Stimulated activated CD4-positive, alpha-beta T cell treated with anti-CD3 and anti-CD28 coated beads, Interleukin-1b, Interleukin-23, amount 100 ng/mL, for 4 hours (primary cell): ENCODE measurements at places on chromosomes 6 and 20.

- no peak for DNase-seq
These were observed 364.3 kb upstream of the PTCHD4 start for GRCh38 chr6:48475275-48475674.

DNA sequence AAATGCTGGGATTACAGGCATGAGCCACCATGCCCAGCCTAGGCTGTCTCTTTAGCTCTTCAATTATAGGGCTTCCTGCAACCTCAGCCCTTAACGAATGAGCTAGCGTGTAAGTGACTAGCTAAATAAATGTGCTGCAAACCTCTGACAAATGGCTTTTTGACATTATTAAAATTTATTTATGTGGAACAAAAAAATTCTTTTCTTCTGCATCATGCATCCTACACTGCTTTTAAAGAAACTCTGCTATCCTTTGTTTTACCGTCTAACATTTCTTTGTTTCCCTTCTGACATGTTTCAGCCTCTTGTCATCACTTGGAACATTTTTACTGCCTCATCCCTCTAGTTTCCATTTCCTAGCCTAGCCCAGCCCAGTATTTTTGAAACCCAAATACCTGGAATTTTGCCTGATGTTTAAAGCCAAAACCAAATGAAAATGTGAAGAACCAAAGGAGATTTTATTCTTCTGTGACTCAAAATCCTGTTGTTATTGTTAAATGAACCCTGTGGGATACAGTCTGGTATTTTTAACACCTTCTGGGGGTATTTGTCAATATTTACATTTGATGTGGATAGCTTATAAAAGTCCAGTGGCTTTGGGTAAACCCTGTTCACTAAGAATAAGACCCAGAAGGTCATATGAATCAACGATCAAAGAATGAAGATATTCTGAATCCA is 9.5 kb downstream of the NT5E start:
- DNase-seq = no peak

DNA sequence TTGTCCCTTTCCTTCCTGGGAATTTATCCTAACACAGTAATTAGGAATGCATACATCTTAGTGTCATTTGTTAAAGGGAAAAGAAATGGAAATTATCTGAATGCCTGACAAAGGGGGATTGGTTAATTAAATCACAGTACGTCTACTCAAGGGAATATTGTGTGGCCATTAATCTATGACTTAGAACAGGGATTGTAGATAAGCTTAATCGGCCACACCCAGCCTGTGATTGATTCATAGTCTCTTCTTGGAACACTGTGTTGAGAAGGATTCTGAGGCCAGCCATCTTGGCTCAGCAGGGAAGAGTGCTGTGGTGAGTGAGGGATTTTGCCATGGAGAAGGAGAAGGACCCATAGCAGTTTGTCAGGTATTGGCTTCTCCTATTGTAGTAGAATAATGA is 50.5 kb downstream of the CTNNBL1 start:
- no peak for DNase-seq

DNA sequence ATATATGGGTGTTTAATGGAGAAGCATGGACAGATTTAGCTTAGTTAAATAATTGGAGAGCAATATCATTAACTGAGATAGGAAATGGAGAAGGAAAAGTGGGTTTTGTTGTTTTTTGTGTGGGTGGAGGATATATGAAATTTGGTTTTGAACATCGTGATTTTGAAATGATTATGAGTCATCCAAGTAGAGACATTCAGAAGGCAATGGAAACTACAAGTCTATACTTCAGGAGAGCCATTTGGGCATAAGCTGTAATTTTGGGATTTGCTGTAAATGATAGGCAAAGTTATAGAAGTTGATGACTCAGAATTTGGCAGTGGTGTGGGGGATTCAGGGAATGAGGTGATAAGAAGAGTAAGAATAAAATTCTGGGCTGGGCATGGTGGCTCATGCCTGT is 27.4 kb upstream of the FAM135A start:
- no peak for DNase-seq

DNA sequence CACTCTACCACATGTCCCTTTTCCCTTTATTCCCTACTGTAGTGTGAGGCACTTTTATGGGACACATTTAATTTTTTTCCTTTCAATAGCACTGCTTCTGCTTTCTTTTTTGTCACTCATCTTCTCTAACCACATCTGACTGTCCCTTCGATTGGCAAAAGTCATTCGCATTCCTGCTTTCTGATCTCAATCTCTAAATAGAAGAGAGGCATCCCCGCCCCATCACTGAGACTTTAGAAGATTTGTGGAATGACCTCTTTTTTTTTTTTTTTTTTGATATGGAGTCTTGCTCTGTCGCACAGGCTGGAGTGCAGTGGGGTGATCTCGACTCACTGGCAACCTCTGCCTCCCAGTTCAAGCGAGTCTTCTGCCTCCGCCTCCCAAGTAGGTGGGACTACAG is 9.1 kb downstream of the ZNF292 start:
- no peak for DNase-seq

DNA sequence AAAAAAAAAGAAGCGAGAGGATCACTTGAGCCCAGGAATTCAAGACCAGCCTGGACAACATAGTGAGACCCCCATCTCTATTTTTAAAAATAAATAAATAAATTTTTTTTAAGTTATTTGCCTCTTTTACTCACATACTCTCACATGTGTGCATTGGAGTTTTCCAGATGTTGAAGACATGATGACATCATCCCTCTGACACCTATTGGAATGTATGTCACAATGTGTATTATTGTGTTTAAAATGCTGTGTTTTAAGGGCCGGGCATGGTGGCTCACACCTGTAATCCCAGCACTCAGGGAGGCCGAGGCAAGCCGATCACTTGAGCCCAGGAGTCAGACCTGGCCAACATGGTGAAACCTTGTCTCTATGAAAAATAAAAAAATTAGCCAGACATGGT is 17.8 kb upstream of the BTN1A1 start:
- no peak for DNase-seq

- DNase-seq = no peak
These were observed 41.5 kb downstream of the MYH7B start for GRCh38 chr20:34997131-34997561.

DNA sequence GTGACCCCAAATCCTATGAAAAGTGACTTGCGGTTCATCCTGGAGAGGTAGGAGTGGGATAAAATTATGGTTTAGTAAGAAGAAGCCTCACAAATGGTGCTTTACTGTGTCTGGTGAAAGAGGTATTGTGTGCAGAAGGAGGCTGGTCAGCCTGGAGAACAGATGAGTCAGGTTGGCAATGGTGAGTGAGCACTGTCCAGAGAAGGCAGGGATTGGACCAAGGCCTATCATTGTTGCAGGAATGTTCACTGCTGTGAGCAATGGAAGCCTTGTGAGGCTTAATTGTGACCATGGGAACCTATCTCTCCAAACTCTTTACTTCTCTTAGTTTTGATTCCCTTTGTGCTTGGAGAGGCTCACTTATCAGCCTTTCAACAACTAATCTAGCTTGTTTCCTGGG is 89.0 kb upstream of the KCNK16 start:
- DNase-seq = no peak

DNA sequence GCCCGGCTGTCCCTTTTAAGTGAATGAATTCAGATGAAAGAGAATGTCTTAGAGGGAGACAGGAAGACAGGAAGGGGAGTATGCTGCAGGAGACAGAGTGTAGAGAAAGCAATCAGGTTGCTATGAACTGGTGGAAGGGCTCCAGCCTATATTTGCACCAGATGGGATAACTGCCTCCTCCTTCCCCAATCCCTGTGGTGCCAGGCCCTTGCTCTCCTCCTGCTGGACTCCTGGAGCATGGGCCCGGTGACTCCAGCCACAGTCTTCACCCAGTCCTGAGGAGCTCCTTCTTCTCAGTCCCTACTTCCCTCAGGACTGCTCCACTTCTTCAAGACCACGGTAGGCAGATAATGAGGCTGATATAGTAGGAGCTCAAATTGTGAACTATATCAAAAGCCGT is 91.8 kb downstream of the TMEM200A start:
- DNase-seq = no peak

GRCh38 chr6:150592377-150592995 is 7.2 kb upstream of the PLEKHG1 start:
- no peak for DNase-seq

- DNase-seq = no peak
These were observed 1.3 kb upstream of the MTFR2 start for GRCh38 chr6:136251394-136251793.

- DNase-seq = peak; percentile 11
These were observed 429 bp downstream of the AMD1 start for GRCh38 chr6:110874880-110875547.

DNA sequence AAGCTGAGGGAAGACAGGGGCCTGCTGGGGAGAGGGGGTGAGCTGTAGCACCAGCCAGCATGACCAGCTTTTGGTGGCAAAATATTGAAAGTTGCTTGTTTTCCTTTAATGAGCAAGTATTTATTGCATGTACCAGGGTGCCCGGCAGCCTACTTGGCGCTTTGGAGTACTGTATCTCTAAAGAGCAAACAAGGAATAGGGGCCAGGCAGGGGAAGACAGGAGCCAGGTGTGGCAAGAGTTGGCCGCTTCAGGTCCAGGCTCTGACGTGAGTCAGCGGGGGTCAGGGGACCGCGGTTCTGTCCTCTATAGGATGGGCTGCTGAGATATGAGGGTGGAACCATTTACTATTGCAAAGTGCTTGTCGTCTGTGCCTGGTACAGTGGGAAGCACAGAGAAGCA is 63.1 kb downstream of the PSMG4 start:
- DNase-seq = no peak

GRCh38 chr6:167350731-167351655 is 26.1 kb downstream of the TTLL2 start:
- peak; percentile 80 for DNase-seq

- no peak for DNase-seq
These were observed 14.0 kb downstream of the ZC2HC1B start for GRCh38 chr6:143878272-143878760.

- DNase-seq = no peak
These were observed 40.1 kb upstream of the ZBP1 start for GRCh38 chr20:57660181-57660921.

DNA sequence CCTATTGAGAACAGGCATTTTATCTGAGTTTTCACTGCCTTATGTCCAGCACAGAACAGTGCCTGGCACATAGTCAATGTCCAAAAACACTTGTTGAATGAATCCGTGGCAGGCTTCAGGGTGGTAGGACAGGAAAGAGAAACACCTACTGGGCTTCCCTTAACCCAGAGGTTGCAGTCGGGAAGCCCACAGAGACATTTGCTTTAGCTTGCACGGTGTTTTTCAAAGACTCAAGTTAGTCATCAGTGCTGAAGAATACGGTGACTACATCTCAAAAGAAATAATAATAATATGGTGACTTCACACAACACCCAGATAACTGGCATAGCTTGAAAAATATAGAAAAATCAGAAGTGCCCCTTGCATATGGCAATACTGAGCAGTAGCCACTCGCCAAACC is 160.4 kb downstream of the CD83 start:
- DNase-seq = no peak

DNA sequence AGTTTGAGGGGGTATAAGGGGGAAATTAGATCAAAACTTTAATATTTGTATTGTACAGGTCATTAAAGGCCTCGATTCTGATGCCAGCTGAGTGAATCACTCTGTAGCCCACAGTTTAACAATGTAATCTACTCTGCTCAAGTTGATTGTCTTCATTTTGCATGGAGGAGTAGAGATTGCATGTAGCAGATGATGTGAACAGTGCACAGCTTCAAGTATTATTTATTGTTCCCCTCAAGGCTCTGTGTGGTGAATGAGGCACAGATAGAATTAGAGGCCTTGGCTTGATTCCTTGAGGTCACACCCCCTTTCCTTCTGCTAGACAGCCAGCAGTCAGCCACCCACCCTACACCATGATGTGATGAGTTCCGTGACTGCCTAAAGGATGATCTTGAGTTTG is 38.1 kb downstream of the TXLNB start:
- DNase-seq = no peak

DNA sequence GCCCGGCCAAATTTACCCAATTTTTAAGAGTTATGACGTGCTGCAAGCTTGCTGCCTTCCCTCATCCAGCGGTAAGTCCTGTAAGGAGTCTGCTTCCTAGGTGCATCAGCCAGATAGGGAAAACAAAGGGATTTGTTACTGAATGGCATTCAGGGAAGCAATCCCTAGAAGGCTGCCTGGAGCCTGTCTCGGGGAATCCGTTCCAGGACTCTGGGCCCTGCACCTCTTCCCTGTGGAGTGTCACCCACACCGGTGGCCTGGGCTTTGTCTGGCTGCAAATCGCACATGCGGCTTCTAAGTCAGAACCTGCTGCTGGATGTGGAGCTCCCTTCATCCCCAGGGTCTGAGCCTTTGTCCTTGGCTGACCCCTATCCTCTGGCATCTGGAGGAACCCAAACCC is 7.0 kb downstream of the MYT1 start:
- DNase-seq = no peak

DNA sequence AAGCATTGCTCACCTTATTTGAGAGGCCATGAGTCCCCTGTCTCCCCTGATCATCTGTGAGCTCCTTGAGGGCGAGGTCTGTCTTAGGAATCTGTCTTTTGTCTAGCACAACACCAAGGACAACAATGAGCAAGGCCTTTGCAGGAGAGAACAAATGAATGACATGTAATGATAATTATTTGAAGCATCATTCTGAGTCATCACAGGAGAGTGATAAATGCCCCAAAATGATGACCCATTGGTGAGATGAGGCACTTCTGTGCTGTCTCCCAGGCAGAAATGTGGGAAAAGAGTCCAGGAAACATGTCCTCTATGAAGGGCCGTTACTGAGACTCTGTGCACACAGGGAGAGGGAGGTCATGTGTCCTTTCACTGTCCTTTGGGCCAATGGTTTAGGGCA is 105.2 kb upstream of the LRFN2 start:
- no peak for DNase-seq

DNA sequence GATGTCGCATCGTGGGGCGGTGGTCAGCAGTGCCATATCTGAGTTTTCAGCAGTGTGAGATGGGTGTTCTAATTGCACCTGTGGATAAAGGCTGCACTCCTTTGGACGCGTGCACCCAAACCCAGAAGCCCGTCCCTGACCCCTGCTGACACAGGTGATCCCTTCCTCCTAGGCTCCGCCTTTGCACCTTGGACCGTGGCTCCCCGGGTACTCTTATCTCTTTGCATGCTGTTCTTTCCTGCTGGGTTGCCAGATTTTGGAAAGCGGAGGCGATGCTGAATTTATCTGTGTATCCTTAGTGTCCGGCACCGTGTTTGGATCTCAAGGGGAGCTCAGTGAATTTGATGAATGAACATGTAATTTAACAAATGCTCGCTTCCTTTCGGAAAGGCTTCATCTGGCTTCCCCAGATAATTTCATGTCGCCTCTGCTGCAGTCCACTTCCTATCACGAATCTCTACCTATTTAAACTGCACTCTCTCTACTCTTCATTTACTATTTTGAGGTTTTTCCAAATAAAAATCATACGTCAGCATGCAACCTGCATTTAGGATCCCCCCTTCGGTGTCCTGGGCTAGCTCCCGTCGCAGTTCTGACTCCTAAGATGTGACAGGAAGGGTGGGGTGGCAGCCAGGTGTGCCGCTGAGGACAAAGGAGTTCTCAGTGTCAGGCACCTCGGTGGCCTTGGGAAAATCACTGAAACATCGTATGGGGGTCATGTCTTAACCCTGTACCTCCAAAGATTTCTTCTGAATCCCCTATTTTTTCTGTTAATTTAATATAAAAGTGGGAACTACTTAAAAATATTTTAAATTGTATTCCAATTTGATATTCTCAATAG is 753 bp upstream of the PERP start:
- DNase-seq = no peak

- no peak for DNase-seq
These were observed 62.0 kb upstream of the SNAP91 start for GRCh38 chr6:83770910-83771309.
